Upper lobe of right lung (tissue), 1 donor: ENCODE measurements at places on chromosomes 4 and X. TPM values are rescaled to one million over a fixed set of nuclear protein-coding genes. Genes with fewer than 3 reads are reported as not detected.
A peak's percentile ranks its signal among the peaks of the same experiment; 100 is the strongest.

- H3K36me3 ChIP-seq, result no peaks in the 10 kb centered on the region
- H3K27me3 ChIP-seq, result no peaks in the 10 kb centered on the region
- H3K4me3 ChIP-seq, result no peak overlapping the region
- no peak overlapping the region for H3K27ac ChIP-seq
- DNase-seq, result no peak
Observed at GRCh38 chrX:112851161-112851779, 10.6 kb upstream of the AMOT start.

DNA sequence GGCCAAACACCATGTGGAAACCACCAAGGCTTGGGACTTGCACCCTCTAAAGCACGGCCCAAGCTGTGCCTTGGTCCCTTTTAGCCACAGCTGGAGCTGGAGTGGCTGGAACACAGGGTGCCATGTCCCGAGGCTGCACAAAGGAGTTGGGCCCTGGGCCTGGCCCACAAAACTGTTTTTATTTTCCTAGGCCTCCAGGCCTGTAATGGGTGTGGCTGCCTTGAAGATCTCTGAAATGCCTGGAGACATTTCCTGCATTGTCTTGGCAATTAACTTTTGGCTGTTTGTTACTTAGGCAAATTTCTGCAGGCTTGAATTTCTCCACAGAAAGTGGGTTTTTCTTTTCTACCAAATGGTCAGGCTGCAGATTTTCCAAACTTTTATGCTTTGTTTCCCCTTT is 55.7 kb downstream of the IL15 start:
- H3K27me3 ChIP-seq, result no peaks in the 10 kb centered on the region
- H3K27ac ChIP-seq, result no peak overlapping the region
- no peaks in the 10 kb centered on the region for H3K4me1 ChIP-seq
- no peaks in the 10 kb centered on the region for H3K36me3 ChIP-seq
- H3K4me3 ChIP-seq, result no peak overlapping the region

DNA sequence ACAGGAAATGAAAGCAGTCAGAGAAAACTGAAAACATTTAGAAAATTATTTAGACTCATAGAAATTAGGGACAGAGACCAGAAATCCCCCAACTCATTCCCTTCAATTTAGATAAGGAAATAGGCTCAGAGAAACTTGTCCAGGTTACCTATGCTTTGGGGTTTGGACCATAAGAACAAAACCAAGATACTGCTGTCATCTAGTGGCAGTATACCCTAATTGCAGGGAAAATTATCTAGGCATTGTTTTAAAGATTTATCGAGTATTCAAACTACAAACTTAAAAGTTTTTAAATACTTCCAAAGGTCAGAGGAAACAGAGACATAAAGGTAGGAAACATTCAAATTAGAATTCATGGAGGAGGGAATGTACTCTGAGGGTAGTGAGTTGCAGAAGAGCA is 67.0 kb upstream of the KLHL13 start:
- H3K4me1 ChIP-seq, result no peaks in the 10 kb centered on the region
- H3K27me3 ChIP-seq, result no peaks in the 10 kb centered on the region
- no peak overlapping the region for H3K27ac ChIP-seq
- no peak overlapping the region for H3K4me3 ChIP-seq
- no peaks in the 10 kb centered on the region for H3K36me3 ChIP-seq

DNA sequence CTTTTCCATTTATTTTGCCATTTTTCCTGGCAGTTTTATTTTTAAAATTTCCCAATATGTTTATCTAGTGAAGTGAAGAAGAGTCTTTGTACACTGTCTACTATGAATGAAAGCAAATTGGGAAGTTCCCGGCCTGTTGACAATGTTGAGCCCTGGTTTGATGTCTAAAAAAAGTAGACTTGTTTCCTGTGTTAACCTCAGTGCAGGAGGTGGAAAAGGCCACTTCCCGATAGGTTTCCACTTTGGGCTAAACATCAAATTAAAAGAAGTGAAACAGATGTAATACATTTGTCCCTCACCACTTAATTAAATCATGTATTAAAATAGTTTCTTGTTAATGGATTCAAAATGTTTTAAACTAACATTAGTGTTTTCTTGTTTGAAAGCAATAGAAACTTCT is 30.0 kb downstream of the BBS12 start:
- no peaks in the 10 kb centered on the region for H3K27me3 ChIP-seq
- H3K27ac ChIP-seq, result no peak overlapping the region
- no peaks in the 10 kb centered on the region for H3K36me3 ChIP-seq
- no peak overlapping the region for H3K4me3 ChIP-seq

DNA sequence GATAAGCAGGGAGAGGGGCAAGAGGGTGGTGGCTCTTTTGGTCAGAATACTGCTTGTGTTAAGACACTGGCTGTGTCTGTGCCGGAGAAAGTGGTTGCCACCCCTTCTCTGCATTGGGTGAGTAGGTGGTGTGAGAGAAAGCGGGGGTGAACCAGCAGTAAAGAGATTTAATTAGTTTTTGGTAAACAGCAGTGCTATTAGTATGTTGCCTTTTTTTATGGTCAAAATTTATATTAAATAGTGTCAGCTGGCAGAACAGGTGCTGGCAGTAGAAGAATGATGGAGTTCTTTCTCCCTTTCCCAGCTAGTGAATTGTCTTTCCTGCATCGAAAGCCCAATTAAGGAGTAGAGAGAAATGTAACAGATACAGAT is 181.6 kb downstream of the LARP7 start:
- H3K27me3 ChIP-seq, result peaks cover 4% of the 10 kb centered on the region
- H3K4me1 ChIP-seq, result no peaks in the 10 kb centered on the region
- peak overlapping the region; percentile 50 for H3K4me3 ChIP-seq
- no peaks in the 10 kb centered on the region for H3K36me3 ChIP-seq
- no peak overlapping the region for H3K27ac ChIP-seq

DNA sequence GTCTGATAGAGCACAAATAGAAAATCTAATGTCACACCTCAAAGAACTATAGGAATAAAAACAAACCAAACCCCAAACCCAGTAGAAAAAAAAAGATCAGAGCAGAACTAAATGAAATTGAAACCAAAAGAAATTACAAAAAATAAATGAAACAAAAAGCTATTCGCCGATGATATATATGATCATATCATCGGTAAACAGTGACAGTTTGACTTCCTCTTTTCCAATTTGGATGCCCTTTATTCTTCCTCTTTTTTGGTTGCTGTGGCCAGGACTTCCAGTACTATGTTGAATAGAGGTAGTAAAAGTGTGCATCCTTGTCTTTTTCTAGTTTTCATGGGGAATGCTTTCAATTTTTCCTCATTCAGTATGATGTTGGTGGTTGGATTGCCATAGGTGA is 215.3 kb upstream of the AR start:
- H3K36me3 ChIP-seq, result no peaks in the 10 kb centered on the region
- H3K4me1 ChIP-seq, result no peaks in the 10 kb centered on the region
- no peak overlapping the region for H3K27ac ChIP-seq
- no peak overlapping the region for H3K4me3 ChIP-seq
- DNase-seq, result no peak

- no peaks in the 10 kb centered on the region for H3K4me1 ChIP-seq
- H3K27me3 ChIP-seq, result no peaks in the 10 kb centered on the region
- no peak overlapping the region for H3K27ac ChIP-seq
- DNase-seq, result no peak
Observed at GRCh38 chr4:124199755-124200154, 512.8 kb downstream of the ANKRD50 start.

Gene TMPRSS11B
- not detected for total RNA-seq

Gene AVPR2
- 3.0 TPM for total RNA-seq

DNA sequence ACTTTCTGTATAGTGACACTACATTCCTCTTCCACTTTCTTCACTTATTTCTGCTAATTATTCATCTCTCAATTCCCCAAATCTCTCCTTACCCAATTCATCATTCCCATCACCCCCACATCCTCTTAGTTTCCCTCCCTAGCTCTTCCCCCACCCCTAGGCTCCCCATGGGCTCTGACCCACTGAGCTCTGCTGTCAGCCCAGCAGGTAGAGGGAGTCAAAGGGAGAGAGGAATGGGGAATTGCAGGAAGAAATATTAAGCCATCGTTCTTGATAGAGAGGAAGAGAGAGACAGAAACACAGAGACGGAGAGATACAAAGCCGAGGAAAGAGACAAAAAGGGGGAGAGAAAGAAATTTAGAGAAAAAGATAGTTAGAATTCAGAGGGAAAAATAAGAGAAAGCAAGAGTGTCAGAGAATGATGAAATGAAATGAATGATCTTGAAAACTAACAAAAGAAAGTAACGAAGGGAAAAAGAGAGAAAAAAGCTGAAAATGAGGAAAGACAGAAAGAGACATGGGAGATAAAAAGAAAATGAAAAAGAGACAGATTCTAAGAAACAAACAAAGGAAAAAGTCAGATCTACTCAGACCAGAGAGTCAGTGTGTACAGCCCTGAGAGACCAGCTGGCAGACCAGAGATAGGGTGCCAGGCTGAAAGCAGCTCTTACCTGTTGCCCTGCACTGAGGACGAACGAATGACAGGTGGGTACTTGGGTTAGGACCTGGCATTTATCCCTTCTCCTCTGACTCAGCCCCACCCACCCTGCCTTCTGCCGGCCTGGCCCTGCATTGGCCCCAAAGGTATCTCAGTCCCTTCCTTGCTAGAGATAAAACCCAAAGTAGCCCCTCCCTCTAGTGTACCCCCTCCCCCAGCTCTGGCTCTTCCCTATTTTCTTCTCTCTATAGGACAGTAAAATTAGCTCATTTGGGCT is at the start of gene ALAS2:
ALAS2 (minus strand) TSS at position 707 of the 935 bp plus-strand sequence. CDS start 4,977 bp downstream, outside the sequence.
- no peak within 1 kb of the TSS for H3K4me3 ChIP-seq
- H3K4me1 ChIP-seq, result no peaks in the 10 kb centered on the region
- H3K27ac ChIP-seq, result no peak within 1 kb of the TSS
- no peaks in the 10 kb centered on the region for H3K36me3 ChIP-seq
- H3K27me3 ChIP-seq, result no peaks in the 10 kb centered on the region

DNA sequence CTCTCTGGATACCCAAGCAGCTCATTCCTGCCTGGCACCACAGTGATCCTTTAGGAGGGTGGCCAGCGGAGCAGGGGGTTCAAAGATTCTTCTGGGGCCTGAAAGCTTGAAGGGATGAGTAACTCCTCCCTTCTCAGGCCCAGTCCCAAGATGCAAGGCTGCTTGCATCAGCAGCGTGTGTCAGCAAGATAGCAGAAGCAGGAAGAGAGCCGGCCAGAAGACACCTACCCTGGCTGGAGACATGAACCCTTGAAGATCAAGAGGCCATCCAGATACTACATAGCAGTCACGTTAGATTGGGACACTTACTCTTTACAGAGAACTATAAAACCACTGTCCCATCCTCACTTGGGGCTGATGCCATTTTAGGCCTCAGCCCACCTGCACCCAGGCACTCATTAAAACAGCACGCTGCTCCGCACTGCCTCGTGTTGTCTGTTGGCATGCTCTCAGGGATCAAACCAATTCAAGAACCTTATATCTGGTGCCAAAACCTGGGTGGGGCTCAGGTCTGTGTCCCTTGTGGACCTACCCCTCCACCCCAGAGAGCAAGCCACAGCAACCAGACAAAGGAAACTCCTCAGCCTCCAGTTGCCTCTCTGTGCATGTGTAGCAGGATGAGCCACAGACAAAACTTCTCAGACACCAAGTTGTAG is 6.5 kb downstream of the UGT2B17 start:
- H3K36me3 ChIP-seq, result no peaks in the 10 kb centered on the region
- no peak overlapping the region for H3K4me3 ChIP-seq
- no peaks in the 10 kb centered on the region for H3K4me1 ChIP-seq
- no peak for DNase-seq

DNA sequence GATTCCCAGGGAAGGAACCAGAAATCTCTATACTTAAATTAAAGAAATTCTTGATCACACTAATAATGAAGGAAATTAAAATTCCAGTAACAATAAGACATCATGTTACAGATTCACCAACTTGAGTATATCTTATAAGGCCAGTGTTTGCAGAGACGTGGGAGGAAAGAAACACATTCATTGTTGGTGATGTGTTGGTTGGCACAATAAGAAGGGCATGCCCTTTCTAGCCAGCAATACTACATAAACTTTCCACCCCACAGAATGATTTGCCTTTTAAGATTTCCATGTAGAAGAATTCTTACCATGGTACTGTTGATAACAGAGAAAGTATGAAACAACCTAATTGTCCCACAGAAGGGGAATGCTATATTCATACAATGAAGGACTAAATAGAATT is 581.5 kb downstream of the STIM2 start:
- DNase-seq, result no peak
- no peaks in the 10 kb centered on the region for H3K27me3 ChIP-seq
- no peaks in the 10 kb centered on the region for H3K4me1 ChIP-seq
- no peak overlapping the region for H3K4me3 ChIP-seq
- no peak overlapping the region for H3K27ac ChIP-seq

Gene TRIM60
- not detected for total RNA-seq

Gene KLKB1
- total RNA-seq, result 1.5 TPM

DNA sequence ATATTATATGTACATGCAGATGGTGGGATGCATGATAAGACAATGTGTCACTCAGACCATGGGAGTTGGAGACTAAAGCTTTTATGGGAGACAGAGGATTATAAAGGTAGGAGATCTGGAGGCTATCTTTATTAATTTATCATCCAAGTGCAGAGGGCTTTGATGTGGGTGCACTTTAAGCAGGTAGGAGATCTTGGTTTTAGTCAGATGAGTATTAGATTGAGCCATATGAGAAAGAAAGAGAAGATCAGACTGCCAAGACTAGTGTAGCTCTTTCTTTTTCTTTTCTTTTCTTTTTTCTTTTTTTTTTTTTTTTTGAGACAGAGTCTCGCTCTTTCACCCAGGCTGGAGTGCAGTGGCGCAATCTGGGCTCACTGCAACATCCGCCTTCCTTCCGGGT is 84.9 kb upstream of the CAMK2D start:
- no peak overlapping the region for H3K4me3 ChIP-seq
- no peak overlapping the region for H3K27ac ChIP-seq
- no peak for DNase-seq
- H3K36me3 ChIP-seq, result no peaks in the 10 kb centered on the region
- no peaks in the 10 kb centered on the region for H3K4me1 ChIP-seq

DNA sequence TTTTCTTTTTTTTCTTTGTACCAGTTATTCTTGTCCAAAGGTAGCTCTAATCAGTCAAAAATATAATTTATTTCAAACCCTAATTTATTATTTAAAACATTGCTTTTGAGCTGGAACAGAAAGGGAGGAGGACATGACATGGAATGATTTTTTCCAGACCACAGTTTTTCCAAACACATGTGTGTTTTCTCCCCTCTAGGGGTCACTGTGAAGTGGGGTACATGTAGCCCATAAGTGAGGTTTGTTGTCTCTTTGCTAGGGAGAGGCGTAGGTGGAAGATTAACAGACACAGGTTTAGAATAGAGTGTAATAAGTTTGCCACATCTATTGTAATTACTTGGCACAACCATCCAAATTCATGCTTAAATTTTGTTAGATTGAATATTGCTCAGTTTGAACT is 83.0 kb downstream of the TNIP2 start:
- H3K27ac ChIP-seq, result no peak overlapping the region
- no peak for DNase-seq
- peaks cover 53% of the 10 kb centered on the region for H3K36me3 ChIP-seq
- H3K4me1 ChIP-seq, result no peaks in the 10 kb centered on the region
- H3K27me3 ChIP-seq, result no peaks in the 10 kb centered on the region
